ENCODE measurements at places on chromosomes 16 and 17.

GRCh38 chr17:14070344-14070984 is 1.2 kb downstream of the COX10 start:
- no peak for DNase-seq

GRCh38 chr16:15593235-15593634 is 49.7 kb downstream of the MARF1 start:
- DNase-seq = no peak

DNA sequence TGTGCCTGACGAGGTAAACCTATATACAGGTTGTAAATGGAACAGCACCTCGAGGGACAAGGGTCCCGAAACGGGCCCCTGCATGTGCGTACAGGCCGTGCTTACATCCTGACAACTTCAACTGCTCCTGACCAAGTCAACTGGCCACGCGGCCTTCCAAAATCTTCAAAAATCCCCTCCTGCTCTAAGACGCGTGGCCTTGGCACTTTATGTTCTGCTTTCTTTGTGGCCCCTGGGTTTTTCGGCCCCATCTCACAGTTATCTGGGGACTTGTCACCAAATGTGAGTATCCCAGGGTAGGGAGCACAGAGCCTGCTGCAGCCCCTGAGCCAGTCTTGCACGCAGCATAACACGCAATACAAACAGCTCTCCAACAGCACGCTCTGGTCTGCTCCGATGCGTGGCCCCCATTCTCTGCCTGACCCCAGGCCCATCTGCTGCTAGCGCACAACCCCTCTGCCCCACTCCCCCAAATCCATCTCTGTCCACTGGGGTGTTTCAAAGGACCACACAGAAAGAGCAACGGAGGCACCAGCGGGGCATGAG is 659 bp downstream of the RPH3AL start:
- DNase-seq = no peak

DNA sequence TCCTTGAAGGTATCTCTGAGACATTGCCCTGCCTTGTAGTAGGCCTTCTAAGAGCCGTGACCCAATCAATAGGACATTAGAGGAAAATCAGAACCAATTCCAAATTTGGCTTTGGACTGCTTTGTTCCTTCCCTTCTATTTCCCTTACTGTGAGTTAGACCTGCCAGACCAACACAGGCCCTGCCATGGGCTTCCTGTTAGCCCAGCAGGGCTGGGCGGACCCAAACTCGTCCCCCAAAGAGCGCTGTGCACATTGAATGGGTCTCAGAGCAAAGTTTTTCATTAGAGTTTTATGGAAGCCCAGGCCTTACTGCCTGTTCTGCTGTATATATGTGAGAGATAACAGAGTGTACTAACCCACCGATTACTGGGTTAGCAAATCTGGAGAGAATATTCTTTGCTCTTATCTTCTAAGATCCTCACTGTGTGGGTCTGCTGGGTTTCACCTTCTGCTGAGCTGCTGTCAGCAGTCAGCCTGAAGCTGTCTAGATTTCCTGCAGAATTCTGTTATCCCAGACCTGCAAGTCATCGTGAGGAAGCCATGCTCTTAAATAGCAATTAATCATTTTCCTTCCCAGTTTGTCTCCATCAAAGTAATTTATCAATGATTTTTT is 5.7 kb downstream of the ARHGAP44 start:
- DNase-seq = no peak

GRCh38 chr17:80861418-80861815 is 130.2 kb upstream of the CHMP6 start:
- DNase-seq = no peak

- no peak for DNase-seq
These were observed 159.2 kb upstream of the CDH5 start for GRCh38 chr16:66207139-66207882.

- no peak for DNase-seq
These were observed 5.8 kb downstream of the PCTP start for GRCh38 chr17:55756689-55757088.

- no peak for DNase-seq
These were observed 61.1 kb upstream of the KCNJ16 start for GRCh38 chr17:70013911-70014310.

DNA sequence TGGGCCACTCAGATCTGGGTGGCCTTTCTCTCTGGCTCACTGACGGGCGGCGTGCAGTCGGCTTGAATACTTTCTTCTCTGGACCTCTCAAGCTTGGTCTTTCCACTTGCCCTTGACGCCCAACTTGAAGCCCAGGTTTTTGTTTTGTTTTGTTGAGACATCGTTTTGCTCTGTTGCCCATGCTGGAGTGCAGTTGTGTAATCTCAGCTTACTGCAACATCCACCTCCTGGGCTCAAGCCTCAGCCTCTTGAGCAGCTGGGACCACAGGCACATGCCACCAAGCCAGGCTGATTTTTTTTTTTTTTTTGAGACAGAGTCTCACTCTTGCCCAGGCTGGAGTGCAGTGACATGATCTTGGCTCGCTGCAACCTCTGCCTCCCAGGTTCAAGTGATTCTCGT is 22.7 kb upstream of the KIF19 start:
- no peak for DNase-seq

- DNase-seq = no peak
These were observed 40.9 kb downstream of the RMI2 start for GRCh38 chr16:11386054-11386680.

DNA sequence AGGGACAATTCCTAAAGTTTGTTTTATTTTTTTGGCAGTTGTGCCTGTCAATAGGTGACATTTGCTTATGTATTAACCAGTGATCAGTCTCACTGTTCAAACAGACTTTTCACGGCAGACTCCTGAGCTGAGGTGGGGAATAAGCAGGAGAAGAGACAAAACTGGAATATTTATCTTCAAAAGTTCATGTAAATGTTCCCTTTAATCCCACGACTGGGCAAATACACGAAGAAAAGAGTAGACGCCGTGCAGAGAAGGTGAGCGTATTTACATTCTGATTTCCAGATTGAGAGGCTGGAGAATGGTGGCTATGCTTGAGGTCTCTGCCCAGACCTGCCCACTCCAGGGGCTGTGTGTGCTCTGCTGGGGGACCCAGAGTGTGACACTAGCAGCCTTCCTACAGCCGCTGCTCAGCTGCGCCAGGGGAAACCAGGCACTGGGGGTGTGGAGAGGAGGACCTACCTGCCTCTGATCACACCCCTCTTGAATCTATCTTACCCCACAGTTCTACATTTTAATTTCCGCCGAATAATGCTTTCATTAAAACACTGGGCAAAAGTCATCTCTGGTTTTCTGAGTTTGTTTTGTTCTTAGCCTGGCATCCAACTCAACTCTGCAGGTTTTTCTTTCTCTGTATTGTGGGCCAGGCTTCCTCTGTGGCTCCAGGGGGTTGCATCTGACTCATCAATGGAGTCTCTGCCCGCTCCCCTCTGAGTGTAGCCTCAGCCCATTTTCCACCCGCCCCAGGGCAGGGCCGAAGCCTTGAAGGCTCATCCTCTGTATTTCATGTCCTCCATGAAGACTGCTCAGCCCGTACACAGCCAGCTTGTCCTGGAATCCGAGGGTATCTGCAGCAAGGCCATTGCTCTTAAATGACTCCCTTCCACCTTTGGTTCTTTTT is 237.1 kb downstream of the NTN1 start:
- no peak for DNase-seq

GRCh38 chr16:51470492-51470891 is 319.4 kb upstream of the SALL1 start:
- DNase-seq = no peak

DNA sequence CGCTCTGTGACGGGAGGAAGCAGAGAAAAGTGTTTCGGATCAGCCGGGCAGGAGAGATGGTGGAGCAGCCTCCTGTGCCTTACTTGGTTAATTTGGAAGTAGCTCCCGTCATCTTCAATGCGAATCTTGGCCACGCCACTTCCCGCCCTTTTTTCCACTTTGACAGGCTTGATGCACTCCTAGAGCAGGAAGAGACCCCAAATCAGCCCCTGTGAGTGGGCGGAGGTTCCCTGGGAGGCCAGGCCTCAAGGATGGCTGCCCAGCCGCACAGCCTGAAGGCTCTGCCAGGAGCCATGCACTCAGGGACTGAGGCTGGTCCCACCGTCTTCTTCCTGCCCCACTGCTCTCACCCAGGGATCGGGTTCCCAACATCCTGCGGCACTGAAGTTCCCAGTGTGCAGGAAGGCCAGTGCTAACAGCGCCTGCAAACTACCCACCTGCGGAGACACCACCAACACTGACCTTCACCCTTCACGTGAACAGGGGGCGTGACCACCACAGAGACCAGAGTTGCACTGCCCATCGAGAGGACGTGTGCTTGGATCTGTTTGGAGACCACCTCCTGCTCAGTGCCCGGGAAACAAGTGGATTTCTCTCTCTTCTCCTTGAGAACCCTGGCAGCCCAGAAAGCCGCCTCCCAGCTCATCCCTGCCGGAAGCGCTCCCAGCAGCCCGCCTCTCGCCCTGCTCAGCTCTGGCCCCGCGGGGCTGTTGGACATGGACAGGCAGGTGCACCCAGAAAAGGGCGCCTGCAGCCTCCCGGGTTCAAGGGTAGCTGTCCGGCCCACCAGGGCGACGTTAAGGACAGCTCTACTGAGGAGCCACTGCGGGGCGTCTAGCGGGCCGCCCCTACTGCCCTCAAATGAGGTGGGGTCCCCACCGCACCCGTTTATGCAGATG is 988 bp downstream of the CIAO3 start:
- DNase-seq = no peak

- DNase-seq = no peak
These were observed 24.4 kb upstream of the WSCD1 start for GRCh38 chr17:6045621-6046357.

- peak; percentile 42 for DNase-seq
These were observed 2.0 kb downstream of the MAF start for GRCh38 chr16:79598348-79599181.

DNA sequence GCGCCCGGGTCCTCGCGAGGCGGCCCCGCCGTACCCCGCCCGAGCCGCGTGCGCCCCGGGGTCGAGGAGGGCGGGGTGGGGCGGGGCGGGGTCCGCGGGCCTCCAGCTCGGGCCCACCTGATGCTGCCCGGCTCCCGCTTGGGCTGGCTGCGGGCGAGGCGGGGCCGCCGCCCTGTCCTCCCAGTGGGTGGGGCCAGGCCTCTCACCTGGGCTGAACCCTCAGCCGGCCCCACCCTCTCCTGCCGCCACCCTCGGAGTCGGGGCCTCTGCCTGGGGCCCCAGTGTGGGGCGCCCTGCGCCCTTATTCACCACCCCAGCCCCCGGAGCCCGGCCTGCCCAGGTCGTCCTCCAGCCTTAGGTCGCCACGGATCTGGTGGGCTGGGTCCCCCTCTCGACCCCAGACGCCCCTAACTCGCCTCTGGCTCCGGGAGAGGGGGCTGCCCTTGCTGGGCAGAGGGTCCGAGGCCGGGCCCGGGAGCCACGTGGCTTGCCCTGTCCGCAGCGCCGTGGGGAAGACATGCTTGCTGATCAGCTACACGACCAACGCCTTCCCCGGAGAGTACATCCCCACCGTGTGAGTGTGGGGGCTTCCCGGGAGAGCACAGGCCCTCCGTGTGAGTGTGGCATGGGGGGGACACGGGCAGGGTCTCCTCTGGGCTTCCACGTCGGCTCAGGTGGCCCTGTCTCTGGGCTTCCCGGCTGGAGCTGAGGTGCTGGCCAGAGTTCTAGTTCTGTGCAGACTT is 578 bp downstream of the RAC3 start:
- no peak for DNase-seq

- no peak for DNase-seq
These were observed 9.9 kb downstream of the C16orf46 start for GRCh38 chr16:81067166-81067565.

- DNase-seq = no peak
These were observed 18.7 kb downstream of the HMOX2 start for GRCh38 chr16:4494746-4495490.

DNA sequence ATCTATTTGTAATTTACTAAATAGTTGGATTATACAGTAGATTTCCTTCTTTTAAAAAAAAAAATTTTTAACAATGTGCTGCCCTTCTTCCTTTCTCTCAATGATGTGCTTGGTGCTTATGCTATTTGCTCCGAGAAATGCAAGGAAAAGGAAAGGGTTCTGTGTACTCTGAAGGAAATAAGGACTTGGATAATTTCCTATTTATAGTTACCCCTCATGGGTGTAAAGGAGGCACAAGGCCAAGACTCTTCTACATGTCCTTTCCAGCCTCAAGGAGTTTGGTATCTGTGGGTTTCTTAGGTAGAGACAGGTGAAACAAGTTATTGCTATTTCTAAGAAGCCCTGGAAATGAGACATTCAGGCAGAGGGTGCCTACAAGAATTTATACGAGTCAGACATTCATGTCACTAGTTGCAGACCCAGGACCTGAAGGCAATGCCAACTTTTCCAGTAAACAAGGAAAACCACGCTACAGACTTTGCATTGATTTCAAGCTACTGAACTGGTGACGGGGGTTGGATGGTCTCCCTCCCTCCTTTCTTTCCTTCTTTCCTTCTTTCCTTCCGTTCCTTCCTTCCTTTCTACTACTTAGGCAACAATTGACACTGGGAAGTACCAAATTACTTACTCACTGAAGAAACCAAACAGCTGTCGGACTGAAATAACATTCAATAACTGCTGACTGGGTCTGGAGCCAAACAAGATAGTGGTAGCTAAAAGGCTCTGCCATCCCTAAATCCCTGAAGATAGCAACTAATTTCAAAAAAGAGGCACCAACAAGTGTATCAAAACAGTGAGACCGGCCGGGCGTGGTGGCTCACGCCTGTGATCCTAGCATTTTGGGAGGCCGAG is 33.8 kb upstream of the GHDC start:
- DNase-seq = no peak

GRCh38 chr17:74631468-74632450 is 8.2 kb upstream of the CD300E start:
- DNase-seq = no peak

GRCh38 chr16:69166221-69166833 is 20.6 kb upstream of the SNTB2 start:
- peak; percentile 26 for DNase-seq

- no peak for DNase-seq
These were observed 131.3 kb downstream of the NLK start for GRCh38 chr17:28173801-28174200.

DNA sequence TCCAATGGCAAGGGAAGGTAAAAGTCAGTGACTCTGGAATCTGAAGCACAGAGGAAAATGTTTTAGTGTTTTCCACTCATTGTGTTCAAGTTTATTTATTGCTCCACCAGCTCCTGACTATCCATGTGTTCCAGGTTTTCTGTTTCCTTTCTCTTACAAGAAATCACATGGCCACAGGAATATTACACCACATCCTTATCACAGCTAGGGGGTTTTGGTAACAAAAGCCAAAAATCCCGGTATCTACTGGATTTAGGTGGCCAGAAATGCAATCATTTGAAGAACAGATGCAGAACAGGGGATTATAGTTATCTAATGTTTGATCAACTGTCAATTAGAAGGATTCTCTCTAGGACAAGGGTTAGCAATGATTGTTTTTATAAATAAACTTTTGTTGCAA is 47.9 kb downstream of the STH start:
- DNase-seq = no peak

DNA sequence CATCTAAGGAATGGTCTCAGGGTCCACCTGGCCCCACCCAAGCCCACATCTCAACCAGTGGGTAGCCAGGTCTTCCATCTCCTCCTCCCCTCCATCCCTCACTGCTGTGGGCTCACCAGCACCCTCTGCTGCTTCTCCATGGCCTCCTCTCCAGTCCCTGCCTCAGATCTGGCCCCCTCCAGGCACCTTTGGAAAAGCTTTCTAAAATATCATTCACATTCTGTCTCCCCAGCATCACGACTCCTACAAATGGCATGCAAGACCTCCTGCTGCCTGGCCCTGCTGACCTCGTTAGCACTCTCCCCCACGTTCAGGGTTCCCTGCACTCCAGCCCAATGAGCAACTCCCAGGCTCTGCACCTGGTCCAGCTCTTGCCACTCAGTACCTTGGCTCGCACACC is 13.7 kb downstream of the GLP2R start:
- DNase-seq = no peak

All from amygdala (tissue), 56 donors.